ENCODE measurements at places on chromosomes 16 and 17.

GRCh38 chr17:39699818-39700147 is at the start of gene ERBB2:
Gene ERBB2, plus strand, starts transcription at chr17:39700064. Its CDS starts 175 bp downstream, at chr17:39700239.
- no peak for DNase-seq

- peak; percentile 72 for DNase-seq
These were observed 5.3 kb upstream of the CDR2L start for GRCh38 chr17:74981979-74982662.

- DNase-seq = no peak
These were observed 23.7 kb upstream of the PMP22 start for GRCh38 chr17:15288859-15289258.

- DNase-seq = peak; percentile 58
These were observed 4.8 kb downstream of the P2RX1 start for GRCh38 chr17:3911271-3912053.

DNA sequence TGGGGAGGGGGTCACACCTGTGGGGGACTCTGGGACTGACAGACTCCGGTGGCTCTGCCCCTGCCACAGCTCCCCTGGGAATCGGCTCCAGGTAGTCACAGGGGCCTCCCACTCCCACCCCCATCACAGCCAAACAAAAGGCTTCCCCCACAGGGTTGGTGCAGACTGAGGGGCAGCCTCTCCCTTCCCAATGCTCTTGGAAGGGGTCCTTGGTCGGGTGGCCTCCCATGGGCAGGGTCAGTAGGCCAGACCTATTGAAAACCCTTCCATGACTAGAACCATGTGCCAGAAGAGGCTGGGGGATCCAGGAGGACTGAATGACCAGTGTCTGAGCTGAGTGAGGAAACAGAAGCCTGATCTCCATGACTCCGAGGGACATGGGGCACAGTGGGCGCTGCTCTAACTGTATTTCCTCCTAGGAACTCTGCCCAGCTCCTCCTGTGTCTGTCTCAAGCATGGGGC is 28.6 kb downstream of the TK2 start:
- no peak for DNase-seq

DNA sequence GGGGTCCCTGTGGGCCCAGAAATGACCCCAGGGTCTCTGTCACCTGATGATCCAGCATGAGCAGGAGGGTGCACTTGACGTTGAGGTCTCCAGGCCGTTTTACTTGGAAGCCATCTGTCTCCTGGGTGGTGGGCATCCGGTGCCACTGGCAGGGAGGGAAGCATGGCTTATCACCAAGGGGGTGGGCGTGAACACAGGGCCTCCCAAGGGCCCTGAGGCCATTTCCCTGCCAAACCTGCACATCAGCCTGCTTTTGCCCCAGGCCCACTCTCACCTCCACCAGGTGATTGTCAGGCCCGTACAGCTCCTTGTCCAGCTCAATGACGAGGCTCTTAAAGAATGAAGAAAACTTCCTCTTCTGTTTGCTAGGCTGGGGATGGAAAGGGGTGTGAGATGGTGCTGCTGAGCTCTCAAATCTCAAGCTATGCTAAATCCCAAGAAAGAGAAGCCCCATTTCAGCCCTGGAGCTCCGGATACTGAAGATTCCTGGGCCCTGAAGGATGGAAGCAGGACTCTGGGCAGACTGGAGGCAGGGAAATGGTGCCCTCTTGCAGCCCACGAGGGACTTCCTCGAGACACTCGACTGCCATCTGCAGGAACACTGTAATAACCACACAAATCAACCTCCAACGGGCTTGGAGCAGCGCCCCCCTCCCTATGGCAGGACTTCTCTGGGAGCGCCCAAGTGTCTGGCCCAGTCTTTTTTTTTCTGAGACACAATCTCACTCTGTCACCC is 7.1 kb upstream of the FTSJ3 start:
- DNase-seq = peak; percentile 57

- DNase-seq = no peak
These were observed 109.5 kb downstream of the CDH8 start for GRCh38 chr16:61926766-61927165.

- no peak for DNase-seq
These were observed 33.0 kb downstream of the MPRIP start for GRCh38 chr17:17075125-17075781.

DNA sequence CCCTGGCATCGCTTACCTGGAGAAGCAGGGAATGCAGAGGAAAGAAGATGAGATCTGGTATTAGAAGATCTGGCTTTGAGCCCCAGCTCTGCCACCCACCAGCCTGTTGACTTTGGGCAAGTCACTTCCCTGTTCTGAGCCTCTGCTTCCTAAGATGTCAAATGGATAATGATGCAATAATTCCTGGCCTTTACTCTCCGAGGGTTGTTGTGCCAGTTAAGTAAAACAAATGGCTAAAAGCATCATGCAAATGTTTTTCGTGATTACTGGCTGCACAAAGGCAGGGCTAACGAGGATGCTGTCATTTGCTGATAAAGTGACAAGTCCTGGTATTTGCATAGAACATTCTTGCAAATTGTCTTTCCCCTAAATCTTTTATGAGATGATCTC is 1.3 kb upstream of the ZNF821 start:
- no peak for DNase-seq

DNA sequence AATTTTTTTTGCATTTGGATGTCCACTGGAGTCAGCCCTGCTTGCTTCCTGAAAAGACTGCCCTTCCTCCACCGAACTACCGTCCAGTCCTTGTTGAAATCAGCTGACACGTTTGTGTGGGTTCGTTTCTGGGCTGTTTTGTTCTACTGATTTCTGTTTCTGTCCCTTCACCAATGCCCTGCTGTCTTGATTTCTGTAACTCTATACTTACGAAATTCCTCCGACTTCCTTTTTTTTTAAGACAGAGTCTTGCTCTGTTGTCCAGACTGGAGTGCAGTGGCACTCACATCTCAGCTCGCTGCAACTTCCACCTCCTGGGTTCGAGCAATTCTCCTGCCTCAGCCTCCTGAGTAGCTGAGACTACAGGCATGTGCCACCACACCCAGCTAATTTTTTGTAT is 8.4 kb upstream of the GAA start:
- no peak for DNase-seq

- DNase-seq = no peak
These were observed 14.0 kb downstream of the VPS53 start for GRCh38 chr17:700504-701094.

- DNase-seq = no peak
These were observed 24.8 kb downstream of the KCNJ12 start for GRCh38 chr17:21400816-21401593.

GRCh38 chr17:67855504-67856324 is 30.4 kb downstream of the BPTF start:
- DNase-seq = no peak

GRCh38 chr16:46651305-46651704 is 30.1 kb upstream of the SHCBP1 start:
- no peak for DNase-seq
